ENCODE measurements at places on chromosomes 5 and 9. TPM values are rescaled to one million over a fixed set of nuclear protein-coding genes. Genes with fewer than 3 reads are reported as not detected.

Gene SPINK6
- total RNA-seq = not detected

Gene SCGB3A2
- not detected for total RNA-seq

Gene SPRY4
- total RNA-seq = 10.2 TPM

Gene CACFD1
- total RNA-seq = 11.5 TPM

Gene NRARP
- 5.1 TPM for total RNA-seq

Gene SH3GL2
- total RNA-seq = 7.3 TPM

Gene PFN3
- not detected for total RNA-seq

Gene STKLD1
- total RNA-seq = not detected

Gene CDH9
- not detected for total RNA-seq

Gene SRA1
- total RNA-seq = 28.6 TPM

Gene RANBP3L
- 0.47 TPM for total RNA-seq

Gene PLAC8L1
- total RNA-seq = 0.49 TPM

Gene LHX3
- total RNA-seq = not detected

Gene PPP3R2
- not detected for total RNA-seq

Gene PPP1R26
- total RNA-seq = 20.9 TPM

All from left ventricle myocardium inferior (tissue), 1 donor.